Mucosa of descending colon (tissue), 3 donors: ENCODE measurements at places on chromosomes 5 and 9.

GRCh38 chr5:126720369-126720768 lies 56.6 kb upstream of the LMNB1 start:
- DNase-seq: no peak

- no peak for DNase-seq
Measured at GRCh38 chr9:90539286-90539685, 103.3 kb downstream of the DIRAS2 start.

DNA sequence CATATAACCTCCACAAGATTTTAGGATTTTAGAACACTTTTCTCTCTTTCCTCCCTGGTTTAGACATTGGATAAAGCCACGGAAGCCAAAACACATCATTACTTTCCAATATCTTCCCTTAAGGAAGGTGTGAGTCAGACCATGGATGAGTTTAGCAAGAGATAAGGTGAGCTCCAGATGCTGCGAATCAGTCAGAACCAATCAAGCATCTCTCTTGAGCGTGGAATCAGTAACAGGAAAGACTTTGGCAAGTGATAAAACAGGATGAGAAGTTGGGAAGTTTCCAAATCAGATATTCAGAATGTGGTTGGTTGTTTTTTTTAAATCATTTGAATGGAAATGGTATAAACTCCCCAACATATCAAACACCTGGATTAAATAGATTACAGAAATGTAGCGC lies 397.8 kb downstream of the EFNA5 start:
- DNase-seq: no peak

GRCh38 chr5:61600123-61600444 lies 268.0 kb downstream of the ZSWIM6 start:
- DNase-seq: no peak
